ENCODE measurements at places on chromosomes 16 and 17. TPM values are rescaled to one million over a fixed set of nuclear protein-coding genes. Genes with fewer than 3 reads are reported as not detected.

DNA sequence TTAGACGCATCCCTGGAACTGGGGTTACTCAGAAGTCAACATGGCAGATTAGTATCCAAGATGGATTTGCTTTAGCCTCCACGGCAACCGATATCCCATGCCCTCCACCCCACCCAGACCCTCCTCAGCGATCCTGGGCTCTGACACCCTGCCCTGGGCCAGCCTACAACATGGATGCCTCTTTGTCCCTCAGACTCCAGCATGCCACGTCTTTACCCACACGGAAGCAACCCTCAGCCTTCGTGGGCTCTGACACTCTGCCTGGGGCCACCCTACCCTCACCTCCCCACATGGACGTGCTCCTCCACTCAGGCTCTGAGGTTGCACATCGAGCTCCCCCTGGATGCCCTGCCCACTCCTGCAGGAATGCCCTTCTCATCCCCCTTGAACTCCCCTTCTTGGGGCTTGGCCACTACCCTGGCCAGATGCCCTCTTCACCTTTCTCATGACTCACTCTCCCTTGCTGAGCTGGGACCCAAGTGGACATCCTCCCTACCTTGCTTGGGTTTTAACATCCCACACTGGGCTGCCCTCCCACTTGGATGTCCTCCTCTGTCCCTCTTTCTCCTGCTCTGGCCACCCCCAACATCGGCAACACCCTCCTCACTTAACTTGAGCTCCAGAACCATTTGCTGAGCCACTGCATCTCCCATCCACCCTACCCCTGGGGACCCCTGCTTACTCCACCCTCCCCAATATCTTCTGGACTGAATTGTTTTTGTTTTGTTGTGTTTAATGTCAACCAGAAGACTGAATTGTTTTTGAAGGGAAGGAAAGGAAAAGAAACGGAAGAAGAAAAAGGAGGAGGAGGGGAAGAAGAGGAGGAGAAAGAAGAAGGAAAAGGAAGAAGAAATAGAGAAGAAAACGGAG, 18.3 kb upstream of the TMEM92 start:
- no peak overlapping the region for H3K4me3 ChIP-seq
- no peaks in the 10 kb centered on the region for H3K27me3 ChIP-seq
- no peaks in the 10 kb centered on the region for H3K4me1 ChIP-seq
- no peaks in the 10 kb centered on the region for H3K36me3 ChIP-seq

DNA sequence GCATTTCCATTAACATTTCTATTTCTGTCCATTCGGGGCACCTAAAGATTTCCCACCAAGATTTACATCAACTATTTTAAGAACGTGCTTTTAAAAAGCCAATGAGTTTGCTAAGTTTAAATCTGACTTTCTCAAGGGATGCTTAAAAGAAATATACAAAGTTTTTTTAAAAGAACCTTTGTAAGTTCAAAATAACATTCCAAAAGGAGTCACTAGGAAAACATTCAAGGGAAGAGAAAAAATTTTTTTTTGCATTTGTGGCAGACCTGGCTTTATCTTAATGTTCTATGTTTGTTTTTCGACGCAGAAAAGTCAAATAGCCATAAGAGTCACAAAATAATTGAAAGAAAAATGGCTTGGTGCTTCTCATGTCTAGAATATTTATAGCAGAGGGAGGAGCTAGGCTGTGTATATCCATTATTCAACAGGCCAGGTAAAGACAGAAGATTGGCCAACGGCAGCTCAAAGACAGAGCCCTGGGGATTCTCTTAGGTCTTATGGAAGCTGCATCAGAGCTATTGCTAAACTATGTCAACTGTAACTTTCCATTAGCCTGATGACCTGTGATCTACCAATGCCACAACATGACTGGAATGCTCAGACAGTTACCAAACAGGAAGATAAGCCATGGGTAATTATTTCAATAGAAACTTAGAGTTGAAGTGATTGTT, 37.8 kb upstream of the MYOCD start:
- no peak overlapping the region for H3K27ac ChIP-seq
- no peaks in the 10 kb centered on the region for H3K36me3 ChIP-seq
- H3K27me3 ChIP-seq: no peaks in the 10 kb centered on the region

- no peak overlapping the region for H3K27ac ChIP-seq
- no peak overlapping the region for H3K4me3 ChIP-seq
- H3K4me1 ChIP-seq: no peaks in the 10 kb centered on the region
- no peaks in the 10 kb centered on the region for H3K36me3 ChIP-seq
- no peak for DNase-seq
These were observed 74.7 kb downstream of the WIPI1 start for GRCh38 chr17:68382582-68383085.

DNA sequence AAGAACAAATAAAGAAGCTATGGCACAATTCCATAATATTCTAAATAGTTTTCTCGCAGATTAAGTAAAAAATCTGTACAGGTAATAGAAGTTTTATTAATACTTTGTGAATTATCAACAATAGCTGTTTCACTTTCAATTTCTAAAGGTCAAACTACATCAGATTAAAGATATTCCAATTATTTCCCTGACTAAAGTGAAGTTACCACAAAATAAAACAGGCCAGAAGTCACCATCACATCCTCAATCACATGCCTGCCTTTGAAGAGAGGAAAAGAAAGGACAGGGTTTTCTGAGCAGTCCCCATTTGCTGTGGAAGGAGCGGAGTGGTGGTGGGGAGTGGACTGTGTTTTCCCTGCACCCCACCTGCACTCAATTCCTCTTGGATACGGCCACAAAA, 11.1 kb downstream of the ITFG1 start:
- no peak overlapping the region for H3K4me3 ChIP-seq
- no peak overlapping the region for H3K27ac ChIP-seq
- H3K27me3 ChIP-seq: no peaks in the 10 kb centered on the region
- no peak for DNase-seq
- H3K36me3 ChIP-seq: no peaks in the 10 kb centered on the region

- H3K4me1 ChIP-seq: no peaks in the 10 kb centered on the region
- H3K27ac ChIP-seq: no peak overlapping the region
- H3K27me3 ChIP-seq: no peaks in the 10 kb centered on the region
- no peak for DNase-seq
These were observed 832 bp downstream of the CDK5R1 start for GRCh38 chr17:32487473-32488176.

DNA sequence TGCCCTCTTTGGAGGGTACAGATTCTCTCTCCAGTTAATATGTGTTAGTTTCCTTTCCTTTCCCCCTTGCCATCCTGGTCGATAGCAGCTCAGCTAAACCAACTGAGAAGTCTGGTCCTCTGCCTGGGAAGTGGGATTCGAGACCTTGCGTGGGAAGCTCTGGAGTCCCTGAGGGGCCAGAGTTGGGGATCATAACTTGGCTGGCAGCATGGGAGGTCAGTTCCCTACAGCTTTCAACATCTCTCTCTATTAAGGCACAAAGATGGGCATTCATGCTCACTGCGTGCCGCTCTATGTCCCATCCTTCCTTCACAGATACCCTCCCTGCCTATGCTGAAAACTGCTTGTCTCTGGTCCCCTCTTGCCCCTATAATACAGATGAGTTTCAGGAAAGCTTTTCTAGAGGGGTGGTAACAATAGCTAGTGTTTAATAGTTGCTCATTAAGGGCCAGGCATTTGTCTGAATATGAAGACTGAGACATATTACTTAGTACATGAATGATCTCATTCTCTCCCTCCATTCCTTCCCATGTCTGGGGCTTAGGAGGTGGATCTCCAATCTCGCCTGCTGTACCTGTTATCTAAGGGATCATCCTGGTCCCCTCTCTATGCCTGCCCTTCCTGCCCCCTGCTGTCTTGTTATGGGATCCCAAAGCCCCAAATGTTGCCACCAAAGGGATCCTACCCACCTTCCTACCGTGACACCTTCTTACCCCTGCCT, 10.8 kb downstream of the THRA start:
- H3K4me1 ChIP-seq: peaks cover 63% of the 10 kb centered on the region
- H3K27ac ChIP-seq: peak overlapping the region; percentile 91
- H3K36me3 ChIP-seq: no peaks in the 10 kb centered on the region
- no peaks in the 10 kb centered on the region for H3K27me3 ChIP-seq

GRCh38 chr17:68611353-68612208, 10.4 kb upstream of the FAM20A start:
- H3K27ac ChIP-seq: no peak overlapping the region
- H3K27me3 ChIP-seq: no peaks in the 10 kb centered on the region
- no peaks in the 10 kb centered on the region for H3K4me1 ChIP-seq
- H3K4me3 ChIP-seq: no peak overlapping the region
- H3K36me3 ChIP-seq: no peaks in the 10 kb centered on the region
- no peak for DNase-seq

- no peak for DNase-seq
- no peaks in the 10 kb centered on the region for H3K27me3 ChIP-seq
- peaks cover 8% of the 10 kb centered on the region for H3K4me1 ChIP-seq
- H3K27ac ChIP-seq: no peak overlapping the region
- H3K4me3 ChIP-seq: no peak overlapping the region
- H3K36me3 ChIP-seq: no peaks in the 10 kb centered on the region
These were observed 11.4 kb upstream of the SLC38A10 start for GRCh38 chr17:81306491-81306890.

DNA sequence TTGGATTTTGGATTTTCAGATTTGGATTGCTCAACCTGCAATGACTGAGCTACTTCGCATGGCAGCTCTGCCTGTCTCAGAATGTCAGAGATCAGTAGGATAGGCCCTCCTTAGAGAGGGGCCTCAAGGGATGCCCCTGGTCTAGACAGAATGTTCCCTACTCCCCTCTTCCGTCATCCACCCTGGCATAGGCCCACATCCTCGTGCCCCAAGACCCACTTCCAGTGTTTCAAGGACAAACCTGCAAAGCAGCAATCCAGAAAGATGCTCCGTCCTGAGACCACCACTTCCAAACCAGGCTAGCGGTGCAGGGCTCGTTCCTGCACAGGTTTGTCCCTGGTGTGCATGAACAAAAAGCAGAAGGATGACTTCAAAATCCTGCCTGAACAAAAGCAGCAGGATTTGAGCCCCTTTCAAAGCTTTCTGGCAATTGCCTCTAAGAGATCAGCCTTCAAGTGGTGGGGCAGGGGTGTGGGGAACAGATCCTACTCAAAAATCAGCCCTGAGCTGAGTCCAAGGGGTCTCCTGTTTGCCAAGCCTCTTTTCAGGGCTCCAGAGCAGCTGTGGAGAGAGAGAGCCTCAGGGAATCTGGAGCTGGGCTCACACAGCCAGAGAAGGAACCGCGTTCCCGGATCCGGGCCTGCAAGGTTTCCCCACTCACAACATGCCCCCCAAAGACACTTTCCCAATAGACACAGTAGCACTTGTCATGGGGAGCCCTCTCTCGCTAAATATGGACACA, 121.1 kb downstream of the SOCS1 start:
- no peak overlapping the region for H3K27ac ChIP-seq
- DNase-seq: no peak
- H3K36me3 ChIP-seq: no peaks in the 10 kb centered on the region
- no peaks in the 10 kb centered on the region for H3K27me3 ChIP-seq
- H3K4me1 ChIP-seq: no peaks in the 10 kb centered on the region

DNA sequence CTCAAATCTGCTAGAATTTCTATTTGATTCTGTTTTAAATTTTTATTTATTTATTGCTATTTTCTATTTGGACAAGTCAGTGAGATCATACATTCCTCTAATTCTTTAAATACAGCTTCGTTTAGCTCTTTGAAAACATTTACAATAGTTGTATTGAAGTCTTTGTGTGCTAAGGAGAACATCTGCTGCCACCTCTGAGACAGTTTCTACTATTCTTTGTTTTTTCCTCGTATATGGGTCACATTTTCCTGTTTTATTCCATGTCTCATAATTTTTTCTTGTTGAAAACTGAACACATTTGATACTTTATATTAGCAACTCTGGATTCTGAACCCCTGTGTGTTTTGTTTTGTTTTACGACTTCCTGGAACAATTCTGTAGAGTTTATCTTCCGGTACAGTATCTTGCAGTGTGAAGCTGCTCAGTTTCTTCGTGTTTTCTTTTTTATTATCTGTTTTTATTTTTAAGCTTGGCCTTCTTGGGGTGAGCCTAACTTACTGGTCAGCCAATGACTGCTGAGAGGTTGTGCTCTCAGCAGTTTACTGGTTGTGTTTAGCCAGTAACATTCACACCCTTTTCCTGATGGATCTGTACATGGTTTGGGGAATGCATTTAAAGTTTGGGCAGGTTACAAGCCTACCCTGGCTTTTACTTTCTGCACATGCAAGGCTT, 99.0 kb downstream of the CA4 start:
- no peaks in the 10 kb centered on the region for H3K27me3 ChIP-seq
- H3K4me1 ChIP-seq: no peaks in the 10 kb centered on the region

DNA sequence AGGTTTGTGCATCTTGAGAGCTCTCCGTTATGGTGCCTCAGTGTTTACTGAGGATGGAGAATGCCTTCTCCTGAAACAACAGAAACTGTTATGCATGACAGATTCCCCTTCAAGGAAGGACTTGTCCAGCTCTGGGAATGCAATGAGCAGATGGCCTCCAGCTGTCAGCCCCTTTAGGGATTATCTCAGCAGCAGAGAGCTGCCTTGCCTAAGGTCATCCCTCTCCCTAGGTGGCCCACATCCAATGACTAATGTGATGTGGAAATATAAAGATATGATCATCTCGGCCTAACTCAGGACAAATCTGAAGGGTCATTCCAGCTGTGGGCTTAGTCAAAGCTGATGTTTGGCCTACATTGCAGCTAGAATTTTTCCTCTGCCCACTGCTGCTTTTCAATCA, 214.3 kb upstream of the N4BP1 start:
- H3K36me3 ChIP-seq: no peaks in the 10 kb centered on the region
- no peak overlapping the region for H3K4me3 ChIP-seq
- no peaks in the 10 kb centered on the region for H3K27me3 ChIP-seq
- DNase-seq: no peak
- no peak overlapping the region for H3K27ac ChIP-seq

GRCh38 chr16:66741950-66742808, 9.2 kb downstream of the DYNC1LI2 start:
- H3K4me3 ChIP-seq: no peak overlapping the region
- H3K4me1 ChIP-seq: peaks cover 25% of the 10 kb centered on the region
- peaks cover 7% of the 10 kb centered on the region for H3K36me3 ChIP-seq
- no peak for DNase-seq

- no peaks in the 10 kb centered on the region for H3K36me3 ChIP-seq
- H3K27me3 ChIP-seq: peaks cover 51% of the 10 kb centered on the region
- DNase-seq: no peak
- peaks cover 11% of the 10 kb centered on the region for H3K4me1 ChIP-seq
These were observed at the start of gene HAP1 for GRCh38 chr17:41734139-41734948. TSS of gene HAP1 (minus strand) at chr17:41734643. CDS start at chr17:41734634, 9 bp downstream.

TLCD3B gene
- total RNA-seq: 0.16 TPM

EPX gene
- total RNA-seq: not detected

ABCC11 gene
- total RNA-seq: not detected

EVPL gene
- total RNA-seq: 18.8 TPM

ZC3H7A gene
- total RNA-seq: 47.1 TPM

TBC1D3H gene
- total RNA-seq: not detected

PSMD12 gene
- total RNA-seq: 39.4 TPM
